ENCODE measurements at places on chromosomes 4 and X. TPM values are rescaled to one million over a fixed set of nuclear protein-coding genes. Genes with fewer than 3 reads are reported as not detected.

Gene TBC1D25
- 12.9 TPM for total RNA-seq

Gene PRPS2
- 614 TPM for total RNA-seq

GRCh38 chr4:27787195-27787594 is 926.6 kb downstream of the STIM2 start:
- no peak for DNase-seq

DNA sequence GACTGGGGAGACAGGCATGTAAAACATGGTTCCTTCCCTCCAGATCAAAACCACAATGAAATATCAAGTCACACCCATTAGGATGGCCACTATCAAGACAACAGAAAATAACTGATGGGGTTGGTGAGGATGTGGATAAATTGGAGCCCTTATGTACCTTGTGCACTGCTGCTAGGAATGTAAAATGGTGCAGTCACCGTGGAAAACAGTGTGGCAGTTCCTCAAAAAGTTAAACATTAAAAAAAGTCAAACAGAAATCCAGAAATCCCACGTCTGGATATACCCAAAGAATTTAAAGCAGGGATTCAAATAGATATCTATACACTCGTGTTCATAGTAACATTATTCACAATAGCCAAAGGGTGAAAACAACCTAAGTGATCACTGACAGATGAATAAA is 35.2 kb upstream of the MSX1 start:
- DNase-seq, result no peak

DNA sequence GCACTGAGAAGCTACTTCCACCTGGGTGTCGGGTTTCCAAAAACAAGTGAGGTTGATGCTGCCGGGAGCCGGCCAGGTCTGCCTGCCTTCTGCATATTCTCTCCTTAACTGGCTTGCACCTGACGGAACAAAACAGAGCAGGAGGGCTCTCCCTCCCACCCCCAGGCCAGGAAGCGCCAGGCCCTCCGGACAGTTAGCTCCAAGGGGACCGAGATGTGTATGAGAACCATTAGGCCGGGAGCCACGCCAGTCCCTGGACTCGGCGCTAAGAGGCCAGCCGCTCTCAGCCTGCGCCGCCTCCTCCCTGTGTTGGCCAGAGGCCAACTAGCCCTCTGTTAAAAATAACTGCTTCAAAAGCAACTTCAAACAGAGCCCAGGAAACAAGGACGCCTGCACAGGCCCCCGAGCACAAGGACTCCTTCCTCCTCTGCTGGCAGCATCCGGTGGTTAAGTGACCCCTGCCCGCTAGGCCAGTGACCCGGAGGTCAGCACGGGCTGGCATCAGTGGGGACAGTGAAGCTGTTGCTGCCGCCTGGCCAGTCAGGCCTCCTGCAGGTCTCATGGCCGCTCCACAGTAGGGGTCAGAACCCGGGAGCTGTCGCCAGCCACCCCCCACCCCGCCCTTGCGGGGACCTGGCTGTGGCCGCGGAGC is 107.9 kb downstream of the ABLIM2 start:
- peak; percentile 59 for DNase-seq

- DNase-seq, result no peak
These were observed 37.7 kb downstream of the JADE1 start for GRCh38 chr4:128847082-128847724.

DNA sequence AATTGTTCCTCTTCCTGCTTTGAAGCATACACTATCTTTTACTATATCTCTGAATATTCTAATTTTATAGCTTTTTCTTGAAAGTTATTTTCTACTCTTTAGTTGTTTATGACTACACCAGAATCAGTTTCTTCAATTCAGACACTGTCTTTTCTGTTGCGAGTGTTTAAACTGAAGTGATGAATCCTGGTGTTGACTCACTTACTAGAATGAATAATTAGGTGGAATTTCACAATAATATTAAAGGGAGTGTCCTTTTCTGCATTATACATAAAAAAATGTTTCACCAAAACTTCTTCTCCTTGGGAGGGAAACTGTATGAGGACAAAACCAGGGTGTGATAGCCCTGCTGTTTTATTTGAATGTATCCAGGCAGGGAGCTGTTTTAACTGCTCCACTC is 1383.1 kb downstream of the C4orf33 start:
- no peak for DNase-seq

- no peak for DNase-seq
These were observed 305.4 kb upstream of the F9 start for GRCh38 chrX:139224953-139225665.

Measured in tibial nerve (tissue), 4 donors.